ENCODE measurements at places on chromosomes 7 and 10.

DNA sequence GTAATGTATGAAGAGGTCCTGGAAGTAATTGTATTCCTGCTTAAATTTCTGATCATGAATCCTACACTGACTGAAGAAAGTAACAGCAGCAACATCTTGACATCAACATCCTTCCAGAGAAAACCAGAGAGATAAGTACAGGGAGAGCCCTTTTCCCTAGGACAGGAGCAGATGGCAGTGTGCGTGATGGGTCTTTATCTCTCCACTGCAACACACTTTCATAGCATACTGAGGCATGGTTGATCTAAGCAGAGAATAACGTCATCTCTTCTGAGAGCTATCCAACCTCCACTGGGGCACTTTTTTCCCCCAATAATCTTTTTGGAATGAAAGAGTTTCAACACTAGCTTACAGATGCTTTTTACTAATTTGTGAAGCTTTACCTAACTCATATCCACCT is 342 bp downstream of the OR2A25 start:
- no peak for DNase-seq

DNA sequence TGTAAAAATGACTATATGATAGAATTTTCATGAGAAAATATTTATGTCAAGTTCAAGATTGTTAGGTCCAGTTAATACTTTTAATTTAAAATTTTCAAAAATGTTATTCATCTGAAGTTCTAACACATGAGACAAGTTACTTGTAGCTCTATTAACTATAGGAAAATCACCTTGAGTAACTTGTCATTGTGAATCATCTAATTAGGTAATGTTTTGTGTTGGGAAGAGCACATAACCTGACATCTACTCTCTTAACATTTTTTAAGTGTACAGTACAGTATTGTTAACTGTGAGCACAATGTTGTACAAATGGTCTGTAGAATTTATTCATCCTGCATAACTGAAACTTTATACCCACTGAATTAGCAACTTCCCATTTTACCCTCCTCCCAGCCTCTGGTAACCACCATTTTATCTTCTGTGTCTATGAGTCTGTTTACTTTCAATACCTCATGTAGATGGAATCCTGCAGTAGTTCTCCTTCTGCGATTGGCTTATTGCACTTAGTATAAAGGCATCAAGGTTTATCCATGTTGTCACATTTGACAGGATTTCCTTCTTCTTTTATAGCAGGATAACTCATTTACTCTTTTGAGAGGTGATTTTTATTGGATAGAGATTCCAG is 54.6 kb downstream of the ARL4A start:
- DNase-seq, result no peak

DNA sequence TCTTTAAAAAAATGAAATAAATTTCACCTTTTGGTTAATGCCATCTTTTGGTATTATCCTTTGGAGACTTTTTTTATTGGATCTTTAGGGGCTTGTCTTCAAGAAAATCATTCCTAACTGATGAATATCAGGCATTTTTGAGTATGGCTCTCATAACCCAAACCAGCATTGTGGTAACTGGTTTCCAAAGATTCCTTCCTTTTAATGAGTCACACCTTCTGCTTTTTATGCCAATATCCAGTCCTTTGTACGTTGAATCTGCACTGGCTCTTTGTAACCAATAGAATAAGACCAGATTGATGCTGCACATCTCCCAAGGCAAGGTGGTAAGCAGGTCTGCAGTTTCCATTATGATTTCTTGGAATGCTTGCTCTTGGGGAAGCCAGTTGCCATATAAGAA is 89.1 kb downstream of the GPR158 start:
- DNase-seq, result no peak

DNA sequence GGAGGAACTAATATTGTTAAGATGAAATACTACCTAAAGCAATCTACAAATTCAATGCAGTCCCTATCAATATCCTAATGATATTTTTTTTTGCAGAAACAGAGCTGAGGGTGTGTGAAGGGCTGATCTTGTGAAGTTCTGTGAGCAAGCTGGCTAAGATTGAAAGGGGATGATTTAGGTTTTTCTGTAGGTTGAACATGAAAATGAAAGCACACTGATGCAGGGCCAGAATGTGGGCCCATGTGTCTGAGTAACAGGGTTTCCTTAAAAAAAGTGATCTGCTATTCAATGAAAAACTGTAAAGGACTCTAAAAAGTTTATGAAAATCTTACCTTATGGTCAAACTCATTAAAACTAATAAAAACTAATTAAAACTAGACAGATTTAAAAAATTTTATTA is 47.4 kb downstream of the GRB10 start:
- no peak for DNase-seq

DNA sequence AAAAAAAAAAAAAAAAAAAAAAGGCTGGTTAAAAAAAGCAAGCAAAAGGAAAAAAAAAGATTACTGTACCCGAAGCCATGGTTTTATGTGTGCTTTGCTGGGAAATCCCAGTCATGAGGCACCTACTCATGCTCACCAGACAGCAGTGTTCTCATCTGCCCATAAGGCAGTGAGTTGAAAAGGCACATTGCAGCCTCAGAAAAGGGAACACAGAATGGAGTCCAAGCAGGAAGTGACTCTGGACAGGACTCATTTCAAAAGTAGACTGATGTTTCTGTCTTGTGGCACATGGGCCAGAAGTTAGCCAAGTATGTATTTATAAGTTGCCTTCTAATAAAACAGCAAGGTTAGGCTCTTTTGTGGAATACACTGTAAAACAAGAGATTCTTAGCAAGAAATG is 40.2 kb downstream of the PDSS1 start:
- DNase-seq, result no peak

Data from stimulated activated CD8-positive, alpha-beta memory T cell treated with anti-CD3 and anti-CD28 coated beads, Interleukin-12 subunit alpha, Interleukin-12 subunit beta, amount 100 ng/mL, for 4 hours (primary cell).